ENCODE measurements at places on chromosomes 1 and 21.
A peak's percentile ranks its signal among the peaks of the same experiment; 100 is the strongest.

- no peak for DNase-seq
Observed at GRCh38 chr21:35127026-35127425, 77.9 kb upstream of the RUNX1 start.

DNA sequence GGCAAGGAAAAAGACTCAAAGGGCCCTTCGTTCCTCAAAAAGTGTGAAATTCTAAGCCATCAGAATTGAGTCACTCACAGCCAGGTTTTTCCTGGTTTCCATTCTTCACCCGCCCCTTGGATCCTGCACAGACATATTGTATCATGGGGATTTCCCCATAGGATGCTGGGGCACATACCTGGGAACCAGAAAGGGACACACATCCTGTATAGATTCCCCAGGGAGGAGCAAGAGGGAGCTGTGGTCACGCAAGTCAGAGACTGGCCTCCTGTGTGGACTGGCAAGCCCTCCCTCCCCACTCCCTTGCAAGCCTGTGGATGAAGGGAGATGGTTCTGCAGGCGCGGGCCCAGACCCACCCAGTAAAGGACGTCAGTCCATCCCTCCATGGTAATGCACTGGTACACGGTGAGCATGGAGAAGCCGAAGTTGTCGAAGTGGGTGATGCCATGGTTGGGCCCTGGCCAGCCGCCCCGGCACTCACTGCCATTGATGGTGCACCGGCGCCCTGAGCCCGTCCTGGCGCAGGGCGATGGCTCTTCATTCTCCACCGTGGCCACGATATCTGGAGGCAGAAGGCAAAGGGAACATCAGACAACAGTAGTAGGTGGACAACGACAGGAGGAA is 23.2 kb downstream of the CACNA1S start:
- DNase-seq, result no peak

- DNase-seq, result peak; percentile 2
Observed at GRCh38 chr21:44433791-44434567, 21.3 kb upstream of the LRRC3 start.

DNA sequence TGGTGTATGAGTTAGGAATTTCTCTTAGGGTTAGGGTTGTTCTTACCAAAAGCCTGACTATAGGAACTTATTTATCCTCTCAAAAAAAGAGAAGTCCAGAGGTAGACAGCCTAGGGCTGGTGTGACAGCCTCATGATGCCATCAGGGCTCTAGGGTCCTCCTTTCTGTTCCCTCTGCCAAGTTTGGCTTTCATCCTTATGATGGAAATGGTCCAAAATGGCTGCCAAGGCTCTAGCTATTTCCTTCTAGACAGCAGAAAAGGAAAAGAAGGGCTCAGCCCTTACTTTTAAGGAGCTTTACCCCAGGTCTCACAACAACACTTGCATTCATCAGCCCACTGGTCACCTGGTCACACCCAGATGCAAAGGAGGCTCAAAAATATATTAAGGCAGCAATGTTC is 44.5 kb downstream of the IL12RB2 start:
- DNase-seq, result no peak

- no peak for DNase-seq
Observed at GRCh38 chr1:217191441-217191840, 439.4 kb downstream of the GPATCH2 start.

- no peak for DNase-seq
Observed at GRCh38 chr1:93907718-93908117, 1.5 kb downstream of the GCLM start.

- DNase-seq, result peak; percentile 39
Observed at GRCh38 chr1:44405798-44406736, 1.0 kb downstream of the RNF220 start.

DNA sequence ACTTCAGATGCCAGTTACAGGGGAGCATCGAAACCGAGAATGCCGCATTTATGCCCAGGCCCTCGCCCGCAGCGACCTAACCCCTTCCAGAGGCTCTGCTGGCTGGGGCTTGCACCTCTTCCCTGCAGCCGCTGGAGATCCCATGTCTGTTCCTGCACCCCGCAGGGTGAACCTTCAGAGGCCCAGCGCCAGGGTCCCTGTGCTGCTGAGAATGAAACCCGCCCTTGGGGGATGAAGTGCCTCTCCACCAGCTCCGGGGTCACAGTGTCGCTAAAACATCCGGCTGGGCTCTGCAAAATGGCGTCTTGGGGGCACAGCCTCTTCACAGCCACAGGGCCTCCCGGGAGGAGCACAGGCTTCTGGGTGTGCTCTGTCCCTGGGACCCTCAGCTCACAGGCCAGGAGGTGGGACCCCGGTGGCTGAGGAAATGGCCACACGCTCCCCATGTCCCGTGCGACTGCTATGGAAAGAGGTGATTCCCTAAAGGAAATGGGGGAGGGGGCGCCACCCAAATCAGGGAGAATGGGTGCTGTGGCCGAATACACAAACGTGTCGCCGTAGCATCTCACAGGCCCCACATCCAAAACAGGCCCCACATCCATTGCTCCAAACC is 39.9 kb upstream of the TSPEAR start:
- peak; percentile 20 for DNase-seq

- no peak for DNase-seq
Observed at GRCh38 chr1:208461680-208462079, 217.5 kb upstream of the PLXNA2 start.

- no peak for DNase-seq
Observed at GRCh38 chr1:248805876-248806275, 19.8 kb downstream of the SH3BP5L start.

GRCh38 chr1:43824795-43825194 is 108.8 kb upstream of the ARTN start:
- no peak for DNase-seq

DNA sequence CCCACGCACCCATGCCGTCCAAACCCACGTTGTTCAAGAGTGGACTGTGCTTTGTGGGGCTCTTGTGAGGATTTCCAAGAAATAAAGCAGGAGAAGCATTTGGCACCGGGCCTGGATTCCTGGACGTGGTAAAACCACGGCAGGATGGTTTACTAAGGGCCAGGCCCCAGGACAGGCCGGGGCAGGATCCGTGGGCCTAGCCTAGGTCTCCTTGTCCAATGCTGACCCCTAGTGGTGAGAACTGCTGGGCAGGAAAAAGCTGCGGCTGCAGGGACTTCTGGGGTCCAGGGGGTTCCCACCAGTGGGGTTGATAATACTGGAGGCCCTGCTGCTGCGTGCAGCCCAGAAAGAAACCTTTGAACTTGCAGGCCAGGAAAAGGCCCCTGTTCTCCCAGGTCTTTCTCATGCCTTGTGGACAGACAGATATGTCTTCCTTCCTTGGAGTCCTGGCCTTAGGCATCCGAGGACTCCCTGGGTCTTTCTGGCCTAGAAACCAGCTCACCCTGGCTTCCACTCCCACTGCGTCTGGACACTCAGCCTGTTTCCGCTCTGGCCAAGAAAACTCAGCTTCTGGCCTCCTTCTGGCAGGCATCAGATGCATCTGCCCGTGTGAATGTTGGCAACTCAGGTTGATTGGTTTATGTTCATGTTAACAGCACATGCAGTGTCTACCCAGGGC is 106.9 kb upstream of the TMEM51 start:
- DNase-seq, result peak; percentile 92

DNA sequence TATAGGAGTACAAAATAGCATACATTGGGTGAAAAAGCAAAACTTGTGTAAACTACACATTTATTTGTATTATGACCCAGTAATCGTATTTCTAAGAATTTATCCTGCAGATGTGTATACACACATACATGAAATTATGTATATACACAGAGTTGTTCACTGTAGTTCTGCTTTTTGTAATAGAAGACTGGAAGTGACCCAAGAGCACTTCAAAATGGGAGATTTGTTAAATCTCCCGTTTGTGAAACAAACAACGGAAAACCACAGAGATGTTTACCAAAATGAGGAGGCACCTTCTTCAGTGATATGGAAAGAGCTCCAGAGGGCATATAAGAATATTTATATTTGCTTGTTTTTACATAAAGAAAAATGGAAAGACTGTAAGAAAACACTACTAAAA is 18.0 kb upstream of the MNDA start:
- no peak for DNase-seq

- no peak for DNase-seq
Observed at GRCh38 chr1:53705446-53706096, 33.4 kb downstream of the GLIS1 start.

DNA sequence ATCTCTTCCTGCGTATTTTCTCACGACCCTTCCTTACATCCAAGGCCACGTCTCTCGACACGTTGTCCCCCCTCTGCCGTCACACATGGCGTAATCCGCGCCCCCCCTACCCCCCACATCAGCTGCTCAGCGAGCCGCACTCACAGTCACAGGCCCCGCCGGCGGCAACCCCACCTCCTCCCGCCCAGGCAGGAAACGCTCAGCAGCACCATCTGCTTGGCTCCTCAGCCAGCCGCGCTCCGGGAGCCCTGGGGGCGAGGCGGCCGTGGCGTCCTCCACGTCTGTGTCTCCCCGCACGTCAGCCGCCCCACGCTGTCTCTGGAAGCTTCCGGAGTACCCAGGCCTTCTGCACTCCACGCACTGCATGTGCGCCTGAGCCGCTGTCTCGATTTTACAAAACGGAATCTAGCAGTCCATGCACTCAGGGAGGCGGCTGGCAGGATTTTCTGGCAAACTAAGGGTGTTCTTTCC is 64.6 kb downstream of the SIK1 start:
- DNase-seq, result peak; percentile 93

DNA sequence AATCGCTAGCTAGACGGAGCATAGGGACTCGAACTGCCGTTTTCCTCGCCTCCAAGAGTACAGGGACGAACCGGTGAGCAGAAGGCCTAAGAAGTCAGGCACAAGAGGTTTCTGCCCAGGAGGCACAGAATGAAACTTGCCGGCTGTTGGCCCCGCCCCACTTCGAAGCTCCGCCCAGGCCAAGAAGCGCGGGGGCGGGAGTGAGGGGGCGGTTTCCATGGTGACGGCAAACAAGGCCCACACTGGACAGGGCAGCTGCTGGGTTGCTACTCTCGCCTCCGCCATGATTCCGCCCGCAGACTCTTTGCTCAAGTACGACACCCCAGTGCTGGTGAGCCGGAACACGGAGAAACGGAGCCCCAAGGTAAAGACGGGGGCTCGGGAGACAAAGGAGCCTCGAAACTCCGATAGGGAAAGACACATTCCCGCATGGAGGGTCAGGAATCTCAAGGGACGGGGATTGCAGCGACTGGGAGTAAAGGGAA is at the start of gene DNALI1:
Gene DNALI1, plus strand, starts transcription at position 229 of the 485 bp plus-strand sequence. Its CDS starts 55 bp downstream, at position 284.
- DNase-seq, result peak; percentile 97

- peak; percentile 89 for DNase-seq
Observed at GRCh38 chr1:85580872-85581801, 576 bp downstream of the CCN1 start.

DNA sequence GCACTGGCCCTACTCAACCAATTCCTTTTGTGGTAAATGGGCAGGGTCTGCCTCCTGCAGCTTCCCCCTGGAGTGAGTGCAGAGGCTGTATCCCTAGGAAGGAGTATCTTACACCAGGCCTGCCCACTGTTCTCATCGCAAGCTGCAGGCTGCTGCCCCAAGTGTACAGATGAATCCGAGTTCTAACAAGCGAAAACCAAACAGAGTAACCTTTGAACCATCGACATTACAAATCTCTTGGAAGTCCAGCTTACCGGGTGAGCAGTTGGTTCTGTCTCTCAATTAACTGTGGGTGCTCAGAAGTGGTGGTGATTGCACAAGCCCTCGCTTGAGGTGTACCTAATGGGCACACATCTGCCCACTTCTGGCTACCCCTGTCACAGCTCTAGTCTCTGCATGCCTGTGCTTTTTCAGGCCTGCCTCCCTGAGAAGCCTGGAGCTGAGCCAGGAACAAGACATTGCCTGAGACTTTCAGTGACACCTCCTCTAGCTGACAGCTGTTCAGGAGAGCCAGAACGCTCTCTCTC is 22.7 kb downstream of the INAVA start:
- DNase-seq, result peak; percentile 19

- peak; percentile 64 for DNase-seq
Observed at GRCh38 chr1:44244986-44245385, 31.7 kb downstream of the DMAP1 start.

DNA sequence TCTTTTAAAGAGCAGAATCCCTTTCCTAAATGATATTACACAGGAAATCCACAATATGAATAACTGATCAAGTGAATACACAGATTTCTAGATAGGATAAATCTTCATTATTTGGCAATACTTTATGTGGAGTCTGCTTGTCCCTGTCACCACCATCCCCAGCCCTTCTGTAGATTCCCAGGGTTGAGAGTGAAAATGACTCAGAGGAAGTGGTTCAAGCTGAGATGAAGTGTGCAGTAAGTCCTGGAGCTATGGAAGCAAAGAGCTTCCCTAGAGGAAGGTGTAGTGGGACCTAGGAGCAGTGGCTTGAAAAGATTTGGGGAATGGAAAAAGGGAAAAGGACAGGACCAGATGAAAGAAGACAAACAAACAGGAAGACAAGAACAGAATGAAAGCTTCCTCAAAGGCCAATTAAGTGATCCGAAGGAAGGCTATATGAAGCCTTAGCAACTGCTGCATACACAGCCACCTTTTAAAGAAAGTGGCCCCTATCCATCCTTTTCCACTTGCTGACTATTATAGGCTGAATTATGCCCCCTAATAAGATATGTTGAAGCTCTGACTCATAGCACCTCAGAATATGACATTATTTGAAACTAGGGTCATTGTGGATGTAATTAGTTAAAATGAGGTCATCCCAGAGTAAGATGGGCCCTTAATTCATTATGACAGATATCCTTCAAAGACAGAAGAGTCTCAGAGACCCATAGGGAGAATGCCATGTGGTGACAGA is 96.5 kb upstream of the CAMK1G start:
- no peak for DNase-seq

DNA sequence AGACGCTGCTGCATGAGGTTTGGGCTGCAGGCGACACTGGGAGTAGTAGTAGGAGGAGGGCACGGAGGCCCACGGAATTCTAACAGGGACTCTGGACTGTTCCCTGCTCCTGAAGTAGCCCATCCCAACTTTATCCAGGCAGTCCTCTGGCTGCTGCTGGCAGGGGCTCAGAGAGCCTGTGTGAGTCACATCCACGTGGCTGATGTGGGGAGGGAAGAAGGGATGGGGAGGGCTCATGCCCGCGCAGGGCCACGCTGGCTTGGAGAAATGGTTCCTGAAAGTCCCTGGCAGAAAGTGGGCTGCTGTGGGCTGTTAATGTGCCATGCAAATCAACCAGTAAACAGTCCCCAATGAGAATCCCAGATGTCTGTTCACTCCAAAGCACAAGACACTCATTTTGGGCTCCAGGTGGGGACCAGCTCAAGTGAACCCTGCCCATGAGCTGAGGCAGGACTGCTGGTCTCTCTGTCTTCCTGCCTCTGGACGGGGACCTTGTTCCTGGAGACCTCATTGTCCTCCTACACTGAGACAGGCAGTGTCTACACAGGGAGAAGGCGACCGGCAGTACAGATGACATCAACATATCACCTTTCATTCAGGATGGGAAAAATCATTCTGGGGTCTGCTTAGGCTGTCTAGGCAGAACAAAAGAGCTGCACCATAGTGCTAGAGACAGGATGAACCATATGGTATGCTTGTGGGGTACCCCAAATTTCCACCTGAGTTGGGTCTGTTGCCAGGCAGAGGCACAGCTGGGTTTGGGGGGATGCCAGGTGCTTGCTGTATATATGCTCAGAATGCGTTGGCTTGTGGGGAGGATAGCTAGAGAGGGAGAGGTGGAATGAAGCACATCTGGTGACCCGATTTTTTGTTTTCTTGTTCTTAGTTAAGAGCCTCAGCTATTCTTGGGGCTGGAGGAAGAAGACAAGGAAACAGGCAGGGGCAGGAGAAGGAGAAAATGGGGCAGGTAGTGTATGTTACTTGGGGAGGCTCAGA is 57.9 kb upstream of the FMOD start:
- DNase-seq, result no peak
